ENCODE measurements at places on chromosomes 7 and 10. TPM values are rescaled to one million over a fixed set of nuclear protein-coding genes. Genes with fewer than 3 reads are reported as not detected.

The PKD2L1 gene
- not detected for total RNA-seq

DNA sequence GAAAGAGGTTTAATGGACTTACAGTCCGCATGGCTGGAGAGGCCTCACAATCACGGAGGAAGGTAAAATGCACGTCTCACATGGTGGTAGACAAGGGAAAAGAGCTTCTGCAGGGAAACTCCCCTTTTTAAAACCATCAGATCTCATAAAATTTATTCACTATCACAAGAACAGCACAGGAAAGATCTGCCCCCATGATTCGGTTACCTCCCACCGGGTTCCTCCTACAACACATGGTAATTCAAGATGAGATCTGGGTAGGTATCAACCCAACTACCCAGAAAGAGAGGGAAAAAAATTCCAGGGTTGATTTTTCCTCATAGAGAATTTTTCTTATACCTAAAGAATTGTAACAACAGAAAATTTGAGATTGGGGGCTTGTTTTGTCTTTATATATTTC is 13.9 kb downstream of the RAPGEF5 start:
- DNase-seq: no peak

- no peak for DNase-seq
Measured at GRCh38 chr7:15687546-15688278, 1.2 kb upstream of the MEOX2 start.

GRCh38 chr10:127802531-127803095 is 65.6 kb downstream of the FOXI2 start:
- DNase-seq: no peak

- DNase-seq: no peak
Measured at GRCh38 chr10:115026746-115027140, 66.4 kb upstream of the ATRNL1 start.

The ACHE gene
- total RNA-seq: 2.1 TPM

The HYAL4 gene
- 0.32 TPM for total RNA-seq

DNA sequence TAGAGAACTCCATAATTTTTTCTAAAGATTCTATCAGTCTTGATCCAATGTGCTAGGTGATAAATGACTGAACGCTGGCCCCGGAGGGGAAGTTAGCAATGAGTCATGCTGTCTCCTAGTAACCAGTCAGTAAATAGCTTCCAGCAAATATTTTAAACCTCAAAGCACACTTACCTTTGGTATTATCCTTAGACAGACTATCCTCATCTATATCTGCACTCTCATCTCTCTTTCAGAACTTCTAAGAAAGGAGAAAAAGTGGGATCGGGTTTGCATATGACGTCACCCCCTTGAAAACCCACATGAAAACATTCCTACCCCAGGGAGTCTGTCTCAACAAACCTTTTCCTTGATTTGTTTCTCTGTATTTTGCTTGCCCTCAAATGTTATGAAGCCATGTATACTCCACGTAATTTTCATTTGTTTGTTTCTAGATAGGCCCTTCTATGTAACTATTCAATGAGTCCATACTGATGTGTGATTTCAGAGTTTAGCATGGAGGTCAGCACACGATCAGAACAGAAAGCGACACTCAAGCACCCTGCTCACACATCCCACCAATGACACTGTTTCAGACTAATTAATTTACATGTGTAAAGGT is 174.9 kb upstream of the NRP1 start:
- DNase-seq: no peak

DNA sequence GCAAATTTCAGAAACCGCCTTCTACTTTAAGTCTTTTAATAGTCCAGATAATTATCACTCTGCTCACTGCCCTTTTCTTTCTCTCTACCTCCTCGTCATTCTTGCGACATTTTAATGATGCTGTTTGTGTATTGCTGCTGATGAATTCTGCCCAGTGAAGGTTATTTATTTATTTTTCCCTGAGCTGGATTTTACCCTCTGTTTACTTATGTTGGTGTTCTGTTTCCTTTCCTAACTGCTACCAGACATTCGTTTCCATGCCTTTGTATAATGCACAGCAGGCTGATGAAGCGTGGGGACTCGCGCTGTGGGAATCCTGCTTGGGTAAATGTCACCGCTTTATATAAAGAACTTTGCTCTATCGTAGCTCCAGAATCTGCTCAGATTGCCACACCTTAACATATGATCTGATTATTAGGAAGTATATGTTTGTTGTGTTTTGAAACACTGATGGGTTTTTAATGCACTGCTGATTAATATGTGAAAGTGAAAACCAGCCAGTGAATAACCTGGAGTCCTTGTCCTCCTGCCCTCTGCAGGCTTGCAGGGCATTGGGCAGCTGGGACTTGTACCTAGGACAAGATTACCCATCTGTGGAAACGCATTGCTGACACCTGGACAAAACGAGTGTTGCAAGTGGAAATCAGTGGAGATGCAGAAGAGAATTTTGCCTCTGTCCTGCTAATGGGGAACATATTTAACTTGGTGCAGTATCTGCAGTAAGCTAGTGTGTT is 291.5 kb downstream of the SDK1 start:
- no peak for DNase-seq

DNA sequence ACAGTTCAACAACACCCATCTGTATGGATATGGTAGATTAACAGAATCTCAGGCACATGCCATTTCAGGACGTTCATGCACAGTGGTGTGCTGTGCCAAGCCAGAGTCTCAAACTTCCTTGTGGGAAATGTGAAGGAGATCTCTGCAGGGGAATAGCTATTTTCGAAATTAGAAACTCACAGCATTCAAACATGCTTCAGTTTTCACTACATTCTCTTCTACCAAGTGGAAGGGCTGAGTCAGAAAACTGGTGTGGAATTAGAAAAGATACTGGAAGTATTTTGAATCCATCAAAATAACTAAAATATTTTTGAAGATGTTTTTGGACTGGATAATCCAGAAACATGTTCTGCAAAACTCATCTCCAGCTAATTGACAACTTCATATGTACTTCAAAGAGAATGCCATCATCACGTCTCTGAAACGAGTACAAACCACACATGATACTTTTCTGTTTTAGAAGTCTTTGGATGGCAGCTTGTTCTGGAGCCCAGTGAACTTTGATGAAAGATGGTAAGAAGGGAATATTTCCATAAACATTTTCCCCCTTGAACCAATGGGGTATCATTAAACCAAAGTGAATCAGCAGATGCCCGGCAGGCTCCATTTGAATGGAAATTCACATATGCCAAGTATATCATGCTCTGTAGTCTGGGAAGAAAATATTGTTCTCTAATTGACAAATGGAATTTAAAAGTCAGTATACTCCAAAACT is 616.3 kb upstream of the IGFBP3 start:
- no peak for DNase-seq

The TNRC18 gene
- total RNA-seq: 40.5 TPM

- no peak for DNase-seq
Measured at GRCh38 chr7:98133181-98133580, 26.5 kb downstream of the LMTK2 start.

DNA sequence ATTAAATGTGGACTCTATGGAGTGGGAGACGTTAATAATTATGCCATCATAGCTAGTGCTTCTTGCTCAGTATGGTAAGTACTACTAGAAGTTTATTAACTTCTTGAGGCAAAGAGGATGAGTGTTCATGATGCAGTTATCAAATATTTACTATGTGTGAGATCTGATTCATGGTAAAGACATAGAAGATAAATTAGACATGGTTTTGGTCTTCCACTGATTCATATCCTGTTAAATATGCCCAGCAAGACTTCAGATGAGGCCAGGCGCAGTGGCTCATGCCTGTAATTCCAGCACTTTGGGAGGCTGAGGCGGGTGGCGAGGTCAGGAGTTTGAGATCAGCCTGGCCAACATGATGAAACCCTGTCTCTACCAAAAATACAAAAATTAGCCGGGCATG is 547.1 kb upstream of the ANKRD30A start:
- no peak for DNase-seq

DNA sequence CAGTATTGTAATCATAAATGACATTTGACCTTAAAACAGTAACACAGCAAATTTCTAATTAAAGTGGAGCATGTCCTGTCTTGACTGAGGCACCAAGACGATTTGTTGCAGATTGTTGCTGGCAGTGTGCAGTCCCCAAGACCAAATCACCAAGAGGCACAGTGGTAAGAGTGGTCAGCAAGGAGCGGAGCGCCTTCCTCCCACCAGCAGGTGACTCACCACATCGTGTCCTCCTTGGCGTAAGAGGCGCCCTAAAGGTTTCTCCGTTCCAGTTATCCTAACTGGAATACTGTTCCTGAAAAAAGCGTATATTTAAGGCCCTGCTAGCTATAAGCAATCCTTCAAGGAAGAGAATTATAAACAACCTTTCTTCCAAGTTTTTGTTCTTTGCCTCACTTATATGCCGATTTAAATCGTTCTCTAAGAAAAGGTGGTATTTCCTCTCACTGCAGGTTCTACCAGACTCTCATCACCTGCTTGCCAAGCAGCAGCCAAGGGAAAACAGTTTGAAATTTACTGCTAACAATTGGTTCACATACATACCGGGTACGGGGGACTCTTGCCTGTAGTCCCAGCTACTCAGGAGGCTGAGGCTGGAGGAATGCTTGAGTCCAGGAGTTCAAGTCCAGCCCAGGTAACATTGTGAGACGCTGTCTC is 10.7 kb upstream of the REPIN1 start:
- DNase-seq: no peak

GRCh38 chr10:125984865-125985495 is 88.6 kb downstream of the FANK1 start:
- no peak for DNase-seq

The SCART1 gene
- total RNA-seq: 1.0 TPM

DNA sequence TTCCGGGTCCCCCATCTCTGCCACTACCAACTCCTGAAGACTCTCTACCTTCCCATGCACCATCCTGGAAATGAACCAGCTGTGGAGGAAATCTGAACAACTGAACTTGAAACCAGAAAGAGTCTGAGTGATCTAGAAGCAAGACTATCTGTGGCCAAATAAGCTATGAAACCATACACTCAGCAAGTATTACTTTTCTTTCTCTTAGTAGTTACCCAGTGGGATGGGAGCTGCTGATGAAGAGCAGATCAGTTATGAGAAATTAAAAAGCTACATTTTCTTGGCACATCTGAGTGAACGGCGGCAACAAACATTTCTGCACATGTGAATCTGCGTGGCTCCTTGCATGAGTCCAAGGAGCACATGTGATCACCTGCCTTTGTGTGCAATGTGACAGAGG is 31.6 kb upstream of the AGK start:
- DNase-seq: no peak

DNA sequence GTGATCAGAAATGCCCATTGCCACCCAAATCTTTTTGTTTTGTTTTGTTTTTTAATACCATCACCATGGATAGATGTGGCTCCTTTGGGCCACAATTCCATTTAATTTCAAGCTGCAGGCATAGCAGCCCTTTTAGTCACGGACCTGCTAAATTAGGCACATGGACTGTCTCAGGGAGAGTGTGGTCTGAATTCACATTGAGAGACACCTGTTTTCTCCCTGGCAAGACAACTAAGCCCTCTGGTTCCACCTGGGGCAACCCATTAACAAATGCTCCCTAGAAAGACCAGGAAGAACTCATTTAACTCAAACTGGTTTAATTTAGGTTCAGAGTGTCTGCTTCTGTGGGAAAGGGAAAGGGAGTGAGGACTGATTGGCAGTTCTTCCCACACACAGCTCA is 88.2 kb upstream of the ANKRD1 start:
- DNase-seq: no peak
